Inflammatory macrophage treated with lipopolysaccharide for 4 hours (primary cell): ENCODE measurements at places on chromosomes 4 and X.

GRCh38 chr4:81509191-81509590 lies 37.5 kb upstream of the RASGEF1B start:
- DNase-seq = peak; percentile 91

DNA sequence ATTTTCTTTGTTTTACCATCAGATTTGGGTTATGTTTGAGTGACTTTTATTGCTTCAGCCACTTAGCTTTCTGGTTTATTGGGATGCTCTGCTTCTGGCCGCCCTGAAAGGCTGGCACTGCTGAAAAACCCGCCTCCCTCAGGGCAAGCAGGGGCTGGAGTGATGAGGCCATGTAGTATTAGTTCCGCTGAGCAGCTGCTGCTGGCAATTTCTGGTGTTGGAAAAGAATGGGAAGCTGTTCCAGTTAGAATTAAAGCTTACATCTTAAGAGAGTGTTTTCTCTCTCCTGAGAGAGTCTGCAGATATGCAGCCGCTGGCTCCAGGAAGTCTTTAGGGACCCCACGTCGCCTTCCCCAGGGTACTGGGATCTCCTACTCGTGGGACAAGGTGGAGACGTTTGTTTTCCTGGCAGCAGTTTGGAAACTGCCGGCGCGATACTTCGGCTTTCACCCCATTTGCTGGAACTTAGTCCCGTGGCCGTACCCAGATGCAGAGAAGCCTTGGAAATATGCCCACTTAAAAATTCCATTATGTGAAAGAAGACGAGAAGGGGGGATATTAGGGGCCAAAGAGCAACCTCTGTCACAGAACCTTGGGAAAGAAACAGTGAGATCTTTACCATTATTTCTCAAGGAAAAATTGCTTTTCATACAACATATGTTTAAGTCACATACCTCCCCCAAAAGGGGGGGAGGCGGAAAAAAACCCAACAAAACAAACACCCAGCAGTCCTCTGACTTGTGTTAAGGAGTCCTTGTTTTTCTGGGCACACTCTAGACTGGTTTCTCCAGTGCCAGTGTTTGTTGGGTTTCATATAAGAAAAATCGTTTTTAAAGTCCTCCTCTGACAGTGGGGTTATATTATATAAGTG lies 72.6 kb downstream of the TMEM131L start:
- no peak for DNase-seq

- no peak for DNase-seq
Observed at GRCh38 chr4:189600718-189601435, 339.8 kb upstream of the FRG1 start.

- no peak for DNase-seq
Observed at GRCh38 chr4:93403571-93403970, 425.0 kb upstream of the ATOH1 start.

- DNase-seq = no peak
Observed at GRCh38 chr4:80471756-80472155, 136.2 kb downstream of the CFAP299 start.

DNA sequence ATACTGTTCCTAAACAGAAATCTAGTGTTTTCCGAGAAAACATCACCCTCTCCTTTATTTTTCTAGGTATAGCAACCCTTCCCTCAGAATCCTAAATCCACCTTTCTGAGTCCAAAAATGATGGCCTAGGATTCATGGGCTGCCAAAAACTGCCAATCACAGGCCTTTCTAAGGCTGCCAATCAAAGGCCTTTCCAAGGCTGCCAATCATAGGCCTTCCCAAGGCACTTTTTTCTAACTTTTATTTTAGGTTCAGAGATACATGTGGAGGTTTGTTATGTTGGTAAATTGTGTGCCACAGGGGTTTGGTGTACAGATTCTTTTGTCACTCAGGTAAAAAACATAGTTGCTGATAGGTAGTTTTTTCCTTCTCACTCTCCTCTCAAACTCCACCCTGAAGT lies 673.7 kb downstream of the FAT4 start:
- DNase-seq = no peak

GRCh38 chr4:103118166-103118565 lies 18.5 kb upstream of the BDH2 start:
- no peak for DNase-seq

GRCh38 chrX:14497184-14497666 lies 32.1 kb upstream of the GLRA2 start:
- peak; percentile 79 for DNase-seq

DNA sequence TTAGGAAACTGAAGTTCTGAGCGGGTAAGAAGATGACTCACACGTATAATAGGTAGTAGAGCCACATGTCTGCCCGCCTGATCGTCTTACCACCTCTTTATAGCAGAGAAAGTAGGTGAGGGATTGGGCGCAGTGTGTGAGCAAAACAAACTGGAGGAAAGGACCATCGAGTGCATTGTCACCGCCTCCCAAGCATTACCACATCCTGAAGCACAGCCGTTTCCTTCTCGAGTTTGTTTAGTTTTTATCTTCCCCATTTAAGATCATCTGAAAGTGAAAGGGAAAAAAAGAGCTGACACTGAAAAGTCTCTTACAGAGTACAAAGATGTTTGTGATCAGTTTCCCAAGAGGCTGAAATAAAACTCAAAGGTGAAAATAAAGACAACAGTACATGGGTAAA lies 14.8 kb downstream of the PDK3 start:
- peak; percentile 91 for DNase-seq

DNA sequence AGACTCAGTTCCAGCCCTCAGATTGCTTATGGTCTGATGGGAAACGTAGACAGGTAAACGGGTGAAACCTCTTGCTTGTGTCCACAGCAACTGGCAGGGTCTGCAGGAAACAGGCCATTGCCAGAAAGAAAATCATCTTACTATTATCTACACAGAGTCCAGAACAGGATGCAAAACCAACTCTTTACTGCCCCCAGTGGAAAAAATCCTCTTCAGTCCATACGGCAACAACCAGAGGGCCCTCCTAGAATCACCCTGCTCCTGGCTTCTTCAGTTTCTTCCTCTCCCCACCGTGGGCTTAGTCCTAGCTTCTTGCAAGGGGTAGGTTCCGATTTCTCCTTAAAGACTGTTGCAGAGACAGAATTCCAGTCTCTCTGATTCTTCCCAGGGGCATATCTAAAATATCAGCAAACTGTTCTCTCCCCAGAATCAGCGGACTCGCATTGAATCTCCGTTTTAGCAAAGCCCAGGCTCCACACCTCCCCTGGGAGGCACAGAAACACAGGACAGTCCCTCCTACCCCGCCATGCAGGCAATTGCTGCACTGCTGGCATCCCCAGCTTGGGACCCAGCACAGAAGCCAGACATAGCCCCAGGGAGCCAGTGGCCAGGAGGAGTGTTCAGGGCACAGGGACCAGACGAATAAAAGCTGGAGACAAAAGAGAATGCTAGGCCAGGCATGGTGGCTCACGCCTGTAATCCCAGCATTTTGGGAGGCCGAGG lies 41.0 kb upstream of the SH3RF1 start:
- peak; percentile 66 for DNase-seq

DNA sequence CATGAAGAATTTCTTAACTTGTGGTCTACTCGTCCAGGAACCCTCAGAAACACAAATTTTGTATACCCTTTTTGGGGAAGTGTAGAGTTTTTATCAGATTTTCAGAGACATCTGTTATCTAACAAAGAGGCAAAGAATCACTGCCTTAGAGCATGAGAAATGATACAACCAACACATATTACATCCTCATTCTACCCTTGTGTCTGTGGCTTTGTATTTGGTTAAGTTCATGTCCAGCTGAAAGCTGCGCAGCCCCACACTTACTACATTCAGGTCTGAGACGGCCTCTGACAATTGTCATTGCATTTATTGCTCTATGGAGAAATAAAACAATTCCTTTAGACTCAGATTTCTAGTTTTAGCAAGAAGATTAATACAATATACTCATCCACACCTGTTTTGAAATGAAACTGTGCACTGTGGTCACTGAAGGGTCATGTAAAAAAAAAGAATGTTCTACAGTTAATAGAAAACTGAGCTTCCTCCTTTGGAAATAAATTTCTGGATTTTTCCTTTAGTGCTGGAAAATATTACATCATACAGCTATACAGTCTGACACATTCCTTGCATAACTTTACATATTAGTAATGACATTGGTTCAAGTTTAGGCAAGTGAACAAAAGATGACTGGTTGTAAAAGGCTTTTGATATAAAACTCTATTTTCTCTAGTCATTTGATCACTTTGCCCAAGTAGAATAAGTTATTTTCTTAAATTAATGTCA lies 39.8 kb downstream of the GLRB start:
- DNase-seq = peak; percentile 3
